Stimulated activated naive CD4-positive, alpha-beta T cell (primary cell): ENCODE measurements at places on chromosomes 11 and 22.

DNA sequence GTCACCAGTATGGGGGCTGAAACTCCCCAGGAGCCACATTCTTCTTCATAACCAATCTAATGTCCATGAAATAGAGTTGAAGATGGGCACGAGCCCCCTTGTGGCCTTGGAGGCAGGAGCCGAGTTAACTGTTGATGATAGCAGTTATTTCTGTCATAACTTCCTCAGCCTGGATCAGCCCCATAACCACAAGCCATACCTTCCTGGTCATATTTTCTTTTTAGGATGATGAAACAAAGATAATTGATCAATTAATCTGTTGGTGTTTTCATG is 65.0 kb upstream of the TTC12 start:
- DNase-seq, result no peak

- DNase-seq, result no peak
Measured at GRCh38 chr11:102225689-102226568, 91.4 kb upstream of the BIRC3 start.

- no peak for DNase-seq
Measured at GRCh38 chr11:107898270-107898669, 30.0 kb upstream of the RAB39A start.

DNA sequence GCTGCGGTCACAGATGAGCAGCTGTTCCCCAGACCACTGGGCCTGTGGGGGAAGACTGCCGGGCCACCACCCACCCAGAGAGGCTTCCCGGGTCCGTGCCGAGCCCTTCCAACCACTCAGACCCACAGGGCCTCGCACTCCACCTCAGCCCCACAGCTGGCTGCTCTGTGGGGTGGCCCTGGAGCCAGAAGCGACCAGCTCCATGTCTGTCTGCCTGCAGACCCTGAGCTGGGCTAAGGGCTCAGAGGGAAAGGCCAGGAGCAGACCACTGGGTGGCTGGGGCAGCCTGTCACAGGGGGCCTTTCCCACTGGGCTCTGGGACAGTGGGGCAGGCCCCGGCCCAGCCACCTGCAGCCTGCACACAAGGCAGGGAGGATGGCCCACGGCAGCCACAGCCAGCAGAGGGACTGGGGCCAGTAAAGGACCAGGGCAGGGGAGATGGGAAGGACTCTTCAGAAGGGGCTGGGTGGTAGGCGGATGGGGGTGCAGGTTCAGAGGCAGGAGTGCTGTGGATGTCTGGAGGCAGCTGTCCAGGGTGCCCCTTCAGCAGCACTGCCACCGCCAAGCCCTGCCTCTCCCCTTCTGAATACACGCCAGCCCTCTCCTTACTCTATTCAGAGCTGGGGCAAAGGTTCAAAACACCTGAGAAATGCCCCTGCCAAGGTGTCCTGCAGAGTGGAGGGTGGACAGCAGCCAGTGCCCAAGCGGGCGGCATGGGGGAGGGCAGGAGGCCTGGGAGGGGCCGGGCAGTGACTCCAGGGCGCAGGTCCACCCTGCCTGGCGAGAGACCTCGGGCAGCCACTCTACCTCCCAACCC is 32.2 kb downstream of the GNB1L start:
- DNase-seq, result no peak

DNA sequence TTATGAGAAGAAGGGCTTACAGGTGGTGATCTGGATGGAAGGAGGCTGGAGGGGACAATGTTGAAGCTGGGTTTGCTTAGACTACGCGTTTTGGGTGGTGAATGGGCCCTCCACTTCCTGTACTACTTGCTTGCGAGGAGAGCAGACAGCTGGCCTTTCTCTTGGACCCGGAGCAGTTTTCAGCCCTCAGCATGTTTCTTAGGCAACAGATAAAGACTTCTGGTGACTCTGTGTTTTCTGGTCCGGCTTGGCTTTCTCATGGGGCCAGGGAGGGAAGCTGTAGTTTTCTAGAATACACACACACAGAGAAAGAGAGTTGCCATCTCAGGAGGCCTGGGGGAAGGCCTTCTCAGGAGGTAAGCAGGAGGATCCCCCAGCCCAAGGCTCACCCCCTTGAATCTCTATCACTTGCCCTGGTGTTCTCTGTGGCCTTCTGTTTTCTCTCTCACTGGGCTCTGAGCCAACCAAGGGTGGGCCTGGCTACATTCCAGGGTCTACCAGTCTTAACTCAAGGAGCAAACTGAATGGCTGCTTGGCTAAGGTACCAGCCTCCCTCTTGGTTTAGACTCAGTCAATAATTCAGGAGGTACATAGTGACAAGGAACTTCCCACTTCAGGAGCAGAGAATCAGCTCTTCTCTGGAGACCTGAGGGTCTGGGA is 2.4 kb downstream of the CCS start:
- DNase-seq, result no peak

DNA sequence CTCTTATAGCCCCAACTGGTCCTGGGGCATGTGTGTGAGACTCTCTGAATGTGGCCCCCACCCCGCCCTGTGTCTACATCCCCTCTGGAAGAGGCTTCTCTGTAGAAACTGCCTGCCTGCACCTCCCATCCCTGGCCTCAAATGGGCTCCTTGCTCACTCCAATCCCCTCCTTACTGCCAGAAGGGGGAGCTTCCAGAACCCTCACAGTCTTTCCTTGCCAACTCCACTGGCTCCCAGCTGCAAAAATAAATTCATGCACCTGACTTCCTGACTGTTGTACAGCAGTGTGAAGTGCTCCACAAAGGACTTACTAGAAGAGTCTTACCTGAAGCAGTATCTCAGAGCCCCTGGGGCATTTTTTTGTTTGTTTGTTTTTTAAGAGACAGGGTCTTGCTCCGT is 15.2 kb upstream of the SERPIND1 start:
- DNase-seq, result no peak

- no peak for DNase-seq
Measured at GRCh38 chr11:64558869-64559268, 32.2 kb upstream of the SLC22A12 start.

- DNase-seq, result no peak
Measured at GRCh38 chr11:79097246-79097875, 343.5 kb downstream of the TENM4 start.

DNA sequence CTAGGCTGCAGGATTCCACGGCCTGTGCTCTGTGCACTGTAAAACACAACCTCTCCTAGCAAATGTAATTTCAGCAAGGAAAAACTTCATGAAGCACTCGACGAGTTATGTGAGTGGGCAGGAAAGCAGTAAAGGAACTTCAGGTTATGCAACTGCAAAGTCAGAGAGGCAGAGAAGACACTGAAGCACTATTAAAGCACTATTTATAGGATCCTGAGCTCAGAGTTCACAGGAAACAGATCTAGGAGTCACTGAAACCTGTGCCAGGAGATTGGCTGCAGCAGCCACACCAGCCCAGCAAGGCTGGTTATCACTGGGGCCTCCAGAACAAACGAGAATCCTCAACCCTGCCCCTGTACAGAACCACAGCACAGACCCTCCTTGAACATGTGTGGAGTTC is 2.5 kb downstream of the SMIM35 start:
- DNase-seq, result no peak
